ENCODE measurements at places on chromosomes 12 and 14.

DNA sequence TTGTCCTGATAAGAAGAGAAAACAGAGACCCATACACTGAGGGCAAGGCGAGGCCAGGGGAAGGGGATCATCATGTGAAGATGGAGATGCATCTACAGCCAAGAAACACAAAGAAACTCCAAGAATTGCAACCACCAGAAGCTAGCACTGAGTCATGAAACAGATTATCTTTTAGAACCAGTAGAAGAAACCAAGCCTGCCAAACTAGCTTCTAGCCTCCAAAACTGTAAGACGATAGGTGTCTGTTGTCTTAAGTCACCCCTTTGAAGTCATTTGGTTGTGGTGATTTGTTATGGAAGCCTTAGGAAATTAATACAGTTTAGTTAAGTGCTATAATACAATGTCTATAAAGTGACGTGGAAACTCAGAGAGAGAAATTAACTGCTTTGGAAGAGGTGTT is 15.4 kb downstream of the KCNC2 start:
- DNase-seq, result no peak

DNA sequence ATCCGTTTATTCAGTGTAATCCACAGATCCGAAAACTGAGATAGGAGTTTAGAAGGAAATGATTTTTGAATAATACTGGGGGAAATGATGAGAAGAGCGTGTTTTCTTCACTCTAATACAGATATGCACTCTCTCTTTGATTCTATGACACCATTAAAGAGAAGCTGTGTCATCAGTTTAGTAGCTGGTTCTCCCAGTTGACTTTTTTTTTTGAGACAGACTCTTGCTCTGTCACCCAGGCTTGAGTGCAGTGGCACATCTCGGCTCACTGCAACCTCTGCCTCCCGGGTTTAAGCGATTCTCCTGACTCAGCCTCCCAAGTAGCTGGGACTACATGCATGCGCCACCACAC is 48.4 kb upstream of the EML1 start:
- no peak for DNase-seq

DNA sequence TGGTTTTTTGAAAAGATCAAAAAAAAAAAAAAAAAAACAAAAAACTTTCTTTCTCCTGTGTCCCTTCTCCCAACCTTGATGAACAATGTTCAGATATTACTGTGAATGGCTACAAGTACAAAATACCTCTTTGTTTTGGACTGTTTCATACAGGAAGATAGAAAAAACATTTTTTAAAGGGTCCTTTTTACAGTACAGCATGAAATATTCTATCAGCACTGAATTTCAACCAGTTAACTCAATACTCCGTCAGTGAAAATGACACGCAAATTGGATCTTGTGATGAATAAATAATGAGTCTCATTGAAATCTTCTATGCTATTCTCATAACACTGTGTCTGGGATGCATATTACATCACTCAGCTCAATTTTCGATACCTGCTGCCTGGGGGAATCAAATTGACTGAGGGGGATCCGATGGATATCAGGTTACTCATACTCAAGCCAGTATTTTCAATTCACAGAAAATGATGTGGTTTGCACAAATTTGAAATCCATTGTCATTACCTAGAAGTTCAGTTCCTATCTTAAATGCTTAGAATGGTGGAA is 179.6 kb downstream of the TMTC2 start:
- DNase-seq, result no peak

- DNase-seq, result no peak
These were observed 39.6 kb downstream of the ACACB start for GRCh38 chr12:109156036-109156435.

DNA sequence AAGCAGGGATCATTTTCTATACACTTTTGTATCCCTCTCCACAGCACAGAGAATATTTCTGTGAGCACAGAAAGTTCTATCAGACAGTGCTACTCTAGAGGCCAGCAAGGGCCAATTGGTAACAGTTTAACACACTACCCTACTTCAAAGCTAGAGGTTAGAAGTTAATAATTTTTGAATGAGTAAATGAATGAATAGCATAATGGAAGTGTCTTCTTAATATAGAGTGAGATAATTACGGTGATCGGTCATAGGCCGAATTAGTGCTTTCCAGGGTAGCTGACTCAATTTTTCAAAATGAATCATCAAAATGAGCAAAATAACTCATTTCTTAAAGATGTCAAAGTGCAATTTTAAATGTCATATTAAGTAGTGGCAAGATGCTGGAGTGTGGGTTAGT is 67.0 kb upstream of the CCDC198 start:
- no peak for DNase-seq

DNA sequence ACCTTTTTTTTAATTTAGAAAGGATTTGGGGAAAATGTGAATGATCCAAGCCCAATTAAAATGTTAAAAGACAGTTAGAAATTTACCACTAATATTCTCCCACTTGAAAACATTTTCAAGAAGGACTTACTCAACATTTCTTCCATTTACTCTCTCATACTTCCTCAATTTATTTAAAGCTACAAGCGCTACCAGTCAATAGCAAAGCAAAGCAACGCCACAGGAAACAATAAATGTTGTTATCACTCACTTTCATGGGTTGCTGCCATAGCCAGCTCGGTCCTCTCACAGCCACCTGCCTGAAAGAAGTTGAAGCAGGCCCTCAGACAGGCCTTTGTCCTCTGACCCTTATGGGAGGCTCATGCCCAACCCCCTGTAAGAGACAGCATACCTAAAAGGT is 6.0 kb upstream of the SOS2 start:
- no peak for DNase-seq

DNA sequence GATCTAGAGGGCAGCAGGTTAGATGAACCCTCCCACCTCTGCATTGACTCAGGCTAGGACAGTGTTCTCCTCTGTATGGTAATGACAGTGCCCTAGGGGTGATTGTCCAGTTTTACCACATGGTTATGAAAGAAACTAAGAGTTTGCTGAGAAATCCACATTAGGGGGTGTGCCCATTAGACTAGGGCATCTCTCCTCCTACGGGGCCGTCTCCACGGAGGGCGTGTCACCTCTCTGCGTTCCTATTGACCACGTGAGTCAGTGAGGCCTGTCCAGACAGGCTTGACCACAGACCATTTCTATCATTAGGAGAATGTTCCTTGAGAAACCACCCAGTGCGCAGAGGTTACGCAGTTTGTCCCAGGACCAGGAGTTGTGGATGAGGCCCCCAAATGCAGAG is 8.3 kb downstream of the MVK start:
- DNase-seq, result peak; percentile 71

Measured in iris pigment epithelial cell (primary cell).